Natural killer cell (primary cell): ENCODE measurements at places on chromosomes 16 and 17. TPM values are rescaled to one million over a fixed set of nuclear protein-coding genes. Genes with fewer than 3 reads are reported as not detected.
A peak's percentile ranks its signal among the peaks of the same experiment; 100 is the strongest.

GCGR gene
- not detected for total RNA-seq

DNA sequence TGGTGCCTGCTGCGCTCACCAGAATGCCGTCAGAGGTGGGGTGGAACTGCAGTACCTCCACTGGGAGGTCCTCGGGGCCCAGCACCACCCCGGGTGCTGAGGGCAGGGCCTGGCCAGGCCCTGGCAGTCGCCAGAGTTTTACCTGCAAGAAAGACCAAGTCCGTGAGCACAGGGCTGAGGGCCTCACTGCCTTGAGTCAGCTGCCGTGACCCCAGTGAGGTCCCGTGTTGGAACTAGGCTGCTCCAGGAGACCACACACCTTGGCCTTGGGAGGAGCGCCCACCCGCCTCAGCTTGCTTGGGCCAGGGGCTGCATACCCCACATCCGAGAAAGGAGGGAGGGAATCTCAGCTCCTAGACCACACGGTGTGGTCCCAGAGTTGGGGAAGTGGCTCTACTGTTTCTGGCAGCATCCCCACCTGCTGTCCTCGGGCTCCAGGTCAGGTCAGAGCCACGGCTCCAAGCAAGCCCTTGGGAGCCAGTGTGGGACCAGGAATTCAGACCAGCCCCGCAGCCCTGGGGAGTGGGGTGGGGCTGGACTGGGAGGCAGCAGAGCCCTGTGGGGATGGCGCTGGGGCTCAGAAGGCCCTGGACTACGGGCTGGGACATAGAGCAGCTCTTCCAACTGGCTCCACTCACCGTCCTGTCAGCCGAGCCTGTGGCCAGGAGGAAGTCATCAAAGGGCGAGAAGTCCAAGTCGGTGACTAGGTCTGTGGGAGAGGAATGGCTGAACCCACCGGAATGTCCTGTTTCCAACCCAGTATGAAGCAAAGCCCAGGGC is 8.7 kb downstream of the CORO7 start:
- H3K36me3 ChIP-seq, result peaks cover 86% of the 10 kb centered on the region
- no peak overlapping the region for H3K27ac ChIP-seq
- H3K4me3 ChIP-seq, result no peak overlapping the region
- H3K27me3 ChIP-seq, result no peaks in the 10 kb centered on the region

GRCh38 chr16:25894093-25894492 is 202.3 kb downstream of the HS3ST4 start:
- no peaks in the 10 kb centered on the region for H3K27me3 ChIP-seq
- no peak overlapping the region for H3K4me3 ChIP-seq
- H3K4me1 ChIP-seq, result no peaks in the 10 kb centered on the region
- DNase-seq, result no peak

GRCh38 chr16:1729445-1729844 is 23.4 kb downstream of the MAPK8IP3 start:
- no peak overlapping the region for H3K27ac ChIP-seq
- H3K4me1 ChIP-seq, result no peaks in the 10 kb centered on the region
- peaks cover 66% of the 10 kb centered on the region for H3K36me3 ChIP-seq

GDE1 gene
- 40.4 TPM for total RNA-seq

- no peak for DNase-seq
- H3K36me3 ChIP-seq, result no peaks in the 10 kb centered on the region
- H3K27me3 ChIP-seq, result no peaks in the 10 kb centered on the region
- H3K27ac ChIP-seq, result no peak overlapping the region
These were observed 10.0 kb upstream of the ATP2A3 start for GRCh38 chr17:3974138-3974687.

- no peaks in the 10 kb centered on the region for H3K27me3 ChIP-seq
- no peak overlapping the region for H3K27ac ChIP-seq
- H3K4me1 ChIP-seq, result peaks cover 10% of the 10 kb centered on the region
- no peak overlapping the region for H3K4me3 ChIP-seq
These were observed 7.7 kb downstream of the NUBP1 start for GRCh38 chr16:10751291-10751697.

GRCh38 chr16:10103118-10103517 is 79.1 kb downstream of the GRIN2A start:
- no peak overlapping the region for H3K4me3 ChIP-seq
- H3K4me1 ChIP-seq, result no peaks in the 10 kb centered on the region
- no peaks in the 10 kb centered on the region for H3K36me3 ChIP-seq
- DNase-seq, result no peak
- no peaks in the 10 kb centered on the region for H3K27me3 ChIP-seq
- no peak overlapping the region for H3K27ac ChIP-seq

DNA sequence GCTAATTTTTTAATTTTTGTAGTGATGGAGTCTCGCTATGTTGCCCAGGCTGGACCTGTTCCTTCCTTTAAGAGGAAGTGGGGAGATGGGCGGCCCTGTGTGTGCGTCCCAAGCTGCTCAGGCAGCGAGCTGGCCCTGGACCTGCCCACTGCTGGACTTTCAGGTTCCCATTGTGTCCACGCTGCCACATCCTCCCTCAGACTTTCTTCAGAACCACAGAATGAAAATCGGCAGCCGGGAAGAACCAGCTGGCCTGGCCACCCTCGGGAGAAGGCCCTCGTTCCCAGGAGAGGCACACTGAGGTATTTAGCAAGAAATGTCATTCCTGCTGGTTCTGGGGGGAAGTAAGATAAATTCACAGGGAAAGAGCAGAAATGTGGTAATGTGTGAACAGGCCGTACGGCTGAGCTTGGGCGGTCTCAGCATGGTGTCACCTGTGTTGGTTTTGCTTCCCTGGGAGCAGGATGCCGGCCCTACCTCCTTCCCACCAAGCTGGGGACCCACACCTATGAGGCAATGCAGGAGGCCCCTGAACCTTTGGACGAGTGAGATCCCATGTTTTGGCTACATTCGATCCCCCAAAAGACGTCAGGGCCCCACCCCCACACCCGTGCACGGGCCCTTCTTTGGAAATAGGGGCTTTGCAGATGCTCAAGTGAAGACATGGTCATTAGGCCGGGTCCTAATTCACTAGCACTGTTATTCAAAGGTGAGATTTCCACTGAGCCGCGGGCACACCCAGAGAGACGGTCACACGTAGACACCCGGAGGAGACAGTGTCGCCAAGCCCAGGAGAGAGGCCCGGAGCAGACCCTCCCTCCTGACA is 35.9 kb upstream of the ZNF469 start:
- H3K4me3 ChIP-seq, result no peak overlapping the region
- no peak overlapping the region for H3K27ac ChIP-seq
- no peaks in the 10 kb centered on the region for H3K36me3 ChIP-seq
- H3K27me3 ChIP-seq, result no peaks in the 10 kb centered on the region
- peaks cover 8% of the 10 kb centered on the region for H3K4me1 ChIP-seq

SLFN11 gene
- total RNA-seq, result 26.8 TPM

GRCh38 chr16:56295059-56295665 is 103.9 kb downstream of the GNAO1 start:
- H3K27me3 ChIP-seq, result no peaks in the 10 kb centered on the region
- no peaks in the 10 kb centered on the region for H3K36me3 ChIP-seq
- H3K4me3 ChIP-seq, result no peak overlapping the region
- H3K4me1 ChIP-seq, result no peaks in the 10 kb centered on the region
- no peak overlapping the region for H3K27ac ChIP-seq

DNA sequence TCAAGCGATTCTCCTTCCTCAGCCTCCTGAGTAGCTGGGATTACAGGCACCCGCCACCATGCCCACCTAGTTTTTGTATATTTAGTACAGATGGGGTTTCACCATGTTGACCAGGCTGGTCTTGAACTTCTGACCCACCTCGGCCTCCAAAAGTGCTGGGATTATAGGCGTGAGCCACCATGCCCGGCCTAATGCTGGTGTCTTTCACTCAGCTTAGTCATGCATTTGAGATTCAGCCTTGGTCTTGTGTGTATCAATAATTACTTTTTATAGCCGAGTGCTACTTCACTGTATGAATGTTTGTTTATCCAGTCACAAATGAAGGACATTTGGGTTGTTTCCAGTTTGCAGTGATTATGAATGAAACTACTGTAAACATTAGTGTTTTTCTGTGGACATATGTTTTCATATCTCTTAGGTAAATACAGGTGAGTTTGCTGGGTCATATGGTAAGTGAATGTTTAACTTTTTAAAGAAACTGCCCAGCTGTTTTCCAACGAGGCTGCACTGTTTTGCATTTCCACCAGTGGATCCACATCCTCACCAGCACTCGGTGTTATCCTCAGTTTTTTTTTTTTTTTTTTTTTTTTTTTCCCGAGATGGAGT is 11.0 kb upstream of the PLCG2 start:
- H3K27me3 ChIP-seq, result no peaks in the 10 kb centered on the region
- H3K27ac ChIP-seq, result no peak overlapping the region
- peaks cover 37% of the 10 kb centered on the region for H3K4me1 ChIP-seq
- DNase-seq, result no peak
- H3K4me3 ChIP-seq, result no peak overlapping the region

DNA sequence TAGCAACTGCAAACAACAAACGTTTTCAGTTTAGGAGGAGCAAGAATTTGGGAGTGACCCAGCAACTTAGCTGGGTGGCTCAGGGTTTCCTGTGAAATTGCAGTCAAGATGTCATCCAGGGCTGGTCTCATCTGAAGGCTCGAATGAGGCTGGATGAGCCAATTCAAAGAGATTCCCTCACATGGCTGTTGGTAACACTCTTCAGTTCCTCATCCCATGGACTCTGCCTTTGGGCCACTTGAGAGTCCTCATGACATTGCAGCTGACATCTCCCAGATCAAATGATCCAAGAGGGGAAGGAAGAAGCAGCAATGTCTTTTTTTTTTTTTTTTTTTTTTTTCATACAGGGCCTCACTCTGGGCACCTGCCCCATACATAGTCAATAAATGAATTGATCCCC is 26.3 kb downstream of the UBALD1 start:
- H3K27me3 ChIP-seq, result peaks cover 3% of the 10 kb centered on the region
- no peaks in the 10 kb centered on the region for H3K36me3 ChIP-seq
- H3K4me1 ChIP-seq, result peaks cover 5% of the 10 kb centered on the region
- no peak for DNase-seq
- no peak overlapping the region for H3K27ac ChIP-seq

SHMT1 gene
- total RNA-seq, result 17.3 TPM

NPW gene
- total RNA-seq, result not detected

DNA sequence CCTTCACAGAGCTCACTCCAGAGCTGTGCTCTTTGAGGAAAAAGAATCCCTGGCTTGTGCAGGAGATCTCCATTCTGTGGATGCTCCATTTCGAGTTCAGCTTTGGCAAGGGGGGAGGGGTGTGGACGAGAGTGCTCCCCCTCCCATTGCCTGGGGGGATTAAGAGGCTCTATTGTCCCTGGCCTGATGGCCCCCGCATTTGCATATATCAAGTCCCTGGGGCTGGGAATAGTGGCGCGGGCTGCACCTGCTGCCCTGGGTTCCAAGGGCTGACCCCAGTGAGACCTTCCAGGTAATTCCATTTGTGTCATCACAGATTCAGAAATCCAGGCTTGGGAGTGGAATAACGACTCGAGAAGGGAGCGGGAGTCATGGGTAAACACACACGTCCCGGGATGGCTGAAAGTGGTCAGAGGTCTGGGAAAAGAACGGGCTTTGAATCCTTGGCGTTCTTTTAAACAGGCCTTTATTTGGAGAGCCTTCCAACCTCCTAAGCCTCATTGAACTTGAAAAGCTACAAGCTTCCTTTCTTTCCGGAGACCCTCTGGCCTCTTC is 479.3 kb downstream of the HS3ST3B1 start:
- no peak for DNase-seq
- H3K27me3 ChIP-seq, result no peaks in the 10 kb centered on the region
- no peak overlapping the region for H3K27ac ChIP-seq
- no peaks in the 10 kb centered on the region for H3K36me3 ChIP-seq
- no peaks in the 10 kb centered on the region for H3K4me1 ChIP-seq

- H3K4me1 ChIP-seq, result peaks cover 14% of the 10 kb centered on the region
- no peaks in the 10 kb centered on the region for H3K27me3 ChIP-seq
- peak within 1 kb of the TSS; percentile 90 for H3K27ac ChIP-seq
- peak; percentile 72 for DNase-seq
- peaks cover 21% of the 10 kb centered on the region for H3K36me3 ChIP-seq
These were observed at the start of gene VPS25 for GRCh38 chr17:42773290-42774035. Gene VPS25, plus strand, starts transcription at chr17:42773449. Its CDS starts 27 bp downstream, at chr17:42773476.

- H3K4me1 ChIP-seq, result peaks cover 10% of the 10 kb centered on the region
- H3K27ac ChIP-seq, result peak overlapping the region; percentile 78
- H3K27me3 ChIP-seq, result no peaks in the 10 kb centered on the region
- peaks cover 4% of the 10 kb centered on the region for H3K36me3 ChIP-seq
- no peak for DNase-seq
- H3K4me3 ChIP-seq, result peak overlapping the region; percentile 40
These were observed 481 bp upstream of the BRD7 start for GRCh38 chr16:50369133-50369804.

DNA sequence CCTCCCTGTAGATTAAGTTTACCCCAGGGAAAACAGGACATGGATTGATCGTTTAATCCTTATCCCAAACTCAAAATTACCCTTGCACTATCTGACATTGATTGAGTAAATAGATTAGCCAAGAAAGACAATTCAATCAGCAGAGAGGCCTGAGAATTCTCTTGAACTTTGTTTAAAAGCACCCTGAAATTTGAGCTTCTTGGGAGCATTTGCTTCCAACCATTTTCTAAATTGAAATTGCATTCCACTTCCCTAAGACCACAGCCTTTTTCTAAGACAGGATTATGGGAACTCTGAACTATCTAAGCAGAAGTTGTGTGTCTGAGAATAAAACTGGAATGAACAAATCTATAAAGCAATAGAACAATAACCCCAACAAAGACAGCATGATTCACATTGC is 76.6 kb upstream of the TNRC6A start:
- H3K36me3 ChIP-seq, result no peaks in the 10 kb centered on the region
- H3K27me3 ChIP-seq, result no peaks in the 10 kb centered on the region
- DNase-seq, result no peak
- no peaks in the 10 kb centered on the region for H3K4me1 ChIP-seq
- no peak overlapping the region for H3K4me3 ChIP-seq

CACNG1 gene
- not detected for total RNA-seq

SLC22A31 gene
- total RNA-seq, result not detected

DNA sequence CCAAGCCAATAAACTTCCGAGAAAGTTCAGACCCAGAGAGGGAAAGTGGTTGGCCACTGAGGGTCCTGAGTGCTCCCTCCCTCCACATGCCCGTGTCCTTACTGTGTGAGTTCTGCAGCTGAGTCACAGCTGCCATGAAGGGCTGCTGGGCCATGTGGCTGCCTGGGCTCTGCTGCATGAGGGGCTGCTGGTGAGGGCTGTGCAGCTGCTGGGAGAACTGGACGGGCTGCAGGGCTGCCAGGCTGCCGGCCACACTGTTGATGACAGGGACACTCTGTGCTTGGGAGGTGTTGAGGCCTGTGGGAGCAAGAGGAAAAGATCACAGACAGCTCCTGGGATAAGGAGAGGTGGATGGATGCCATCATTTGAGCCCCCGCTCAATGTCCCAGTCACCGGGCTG is 44.0 kb downstream of the HNF1B start:
- no peak overlapping the region for H3K4me3 ChIP-seq
- H3K36me3 ChIP-seq, result no peaks in the 10 kb centered on the region

DNA sequence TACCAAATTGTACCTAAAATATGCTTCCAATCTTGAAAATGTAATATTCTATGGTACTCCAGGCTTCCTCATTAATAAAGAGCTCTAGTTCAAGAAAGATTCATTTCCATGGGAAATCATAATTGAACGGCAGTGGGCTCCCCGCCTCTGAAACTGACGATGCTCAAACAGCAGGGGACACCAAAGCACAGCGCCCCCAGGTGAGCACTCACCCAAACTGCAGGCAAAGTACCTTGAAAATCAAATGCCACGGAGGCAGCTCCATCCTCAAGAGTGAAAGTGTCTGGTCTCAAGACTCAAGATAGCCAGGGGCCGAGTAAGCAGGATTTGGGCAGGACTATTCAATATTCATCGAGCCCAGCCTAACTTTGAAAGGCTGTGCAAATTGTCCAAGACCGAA is 217.4 kb upstream of the TNRC6C start:
- H3K4me3 ChIP-seq, result no peak overlapping the region
- no peaks in the 10 kb centered on the region for H3K36me3 ChIP-seq
- no peaks in the 10 kb centered on the region for H3K4me1 ChIP-seq
- H3K27ac ChIP-seq, result no peak overlapping the region
- no peaks in the 10 kb centered on the region for H3K27me3 ChIP-seq

GPRC5C gene
- total RNA-seq, result 0.60 TPM
